ENCODE measurements at places on chromosomes 5 and 9.

GRCh38 chr5:27217155-27217956 lies 179.0 kb upstream of the CDH9 start:
- DNase-seq = no peak

- DNase-seq = peak; percentile 70
Observed at GRCh38 chr5:65776441-65777141, 54.6 kb downstream of the NLN start.

GRCh38 chr9:75190762-75191161 lies 102.4 kb downstream of the OSTF1 start:
- no peak for DNase-seq

DNA sequence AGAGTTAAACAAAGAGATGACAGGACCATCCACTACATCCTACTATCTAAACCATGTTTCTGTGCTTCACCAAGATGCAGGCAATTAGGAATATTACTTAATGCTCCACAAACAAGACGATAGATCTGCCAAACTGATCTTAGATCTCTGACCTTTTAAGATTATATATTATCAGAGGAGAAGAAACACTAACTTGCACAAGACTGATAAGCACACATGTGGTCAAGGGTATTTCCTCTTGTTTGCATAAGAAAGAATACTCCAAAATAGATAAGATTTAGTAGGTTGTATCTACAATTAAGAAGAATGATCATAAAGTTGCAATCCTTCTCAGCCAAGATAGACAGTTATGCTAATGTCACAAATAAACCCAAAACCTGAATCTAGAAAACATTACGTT lies 601.0 kb upstream of the ACO1 start:
- no peak for DNase-seq

DNA sequence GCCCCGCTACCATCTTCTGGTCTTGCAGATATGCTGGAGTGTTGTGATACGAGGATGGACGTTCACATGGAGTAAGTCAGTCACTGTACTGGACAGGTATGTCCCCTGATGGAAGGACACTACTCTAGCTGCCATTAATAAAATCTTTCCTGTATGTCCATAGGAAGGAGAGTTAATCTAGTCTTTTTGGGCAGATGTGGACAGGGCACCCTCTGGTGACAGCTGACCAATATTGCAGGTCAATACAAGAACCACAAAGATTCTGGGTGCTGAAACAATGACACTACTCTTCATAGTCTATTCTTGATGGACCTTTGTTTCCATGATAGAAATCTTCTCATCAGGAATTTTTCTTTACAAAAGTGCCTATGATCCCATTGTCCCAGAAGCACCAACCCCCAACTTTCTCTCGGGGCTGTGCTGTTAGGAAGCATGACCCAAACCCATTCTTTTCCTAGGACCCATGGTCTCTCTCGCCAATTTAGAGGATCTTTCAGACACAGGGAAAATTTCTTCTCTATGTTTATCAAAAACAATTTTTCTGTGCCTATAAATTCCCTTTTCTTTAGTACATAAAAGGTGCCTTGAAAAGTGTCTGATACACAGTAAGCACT lies 376.9 kb downstream of the DTWD2 start:
- DNase-seq = peak; percentile 17

DNA sequence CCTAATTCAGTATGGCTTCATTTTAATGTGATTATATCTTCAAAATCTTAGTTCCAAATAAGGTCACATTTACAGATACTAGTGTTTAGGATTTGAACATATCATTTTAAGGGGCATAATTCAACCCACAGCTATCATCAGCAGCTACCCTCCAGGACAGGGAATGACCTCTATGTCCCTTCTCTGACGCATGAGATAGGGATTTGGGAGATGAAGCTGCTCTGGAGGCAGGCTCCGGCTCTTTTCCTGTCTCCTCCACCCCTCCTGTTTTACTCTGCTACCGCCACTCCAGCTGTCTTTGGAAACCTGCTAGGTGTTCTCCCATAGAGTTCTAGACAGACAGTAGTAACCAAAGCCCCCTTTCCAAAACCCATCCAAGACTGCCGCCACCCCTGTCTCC lies 119.2 kb downstream of the CARTPT start:
- no peak for DNase-seq

- peak; percentile 34 for DNase-seq
Observed at GRCh38 chr5:16544607-16545374, 72.0 kb downstream of the RETREG1 start.

DNA sequence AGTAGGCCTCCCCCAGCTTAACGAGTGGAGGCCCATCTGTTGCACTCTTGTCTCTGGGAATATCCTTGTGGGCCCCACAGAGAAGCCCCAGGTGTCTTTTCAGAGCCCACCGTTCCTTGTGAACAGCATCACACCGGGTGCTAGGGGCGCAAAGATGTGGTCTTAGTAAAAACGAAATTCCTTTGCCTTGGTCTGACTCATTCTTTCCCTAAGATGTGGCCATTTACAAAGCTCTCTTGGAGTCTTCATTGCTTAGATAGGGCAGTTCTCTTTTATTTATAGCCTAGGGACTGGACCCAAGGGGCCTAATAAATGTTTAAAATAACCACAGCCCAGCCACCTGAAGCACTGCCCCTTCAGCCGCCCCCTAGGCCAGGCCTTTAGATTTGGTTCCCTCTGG lies 52.8 kb upstream of the RPL26L1 start:
- peak; percentile 80 for DNase-seq

DNA sequence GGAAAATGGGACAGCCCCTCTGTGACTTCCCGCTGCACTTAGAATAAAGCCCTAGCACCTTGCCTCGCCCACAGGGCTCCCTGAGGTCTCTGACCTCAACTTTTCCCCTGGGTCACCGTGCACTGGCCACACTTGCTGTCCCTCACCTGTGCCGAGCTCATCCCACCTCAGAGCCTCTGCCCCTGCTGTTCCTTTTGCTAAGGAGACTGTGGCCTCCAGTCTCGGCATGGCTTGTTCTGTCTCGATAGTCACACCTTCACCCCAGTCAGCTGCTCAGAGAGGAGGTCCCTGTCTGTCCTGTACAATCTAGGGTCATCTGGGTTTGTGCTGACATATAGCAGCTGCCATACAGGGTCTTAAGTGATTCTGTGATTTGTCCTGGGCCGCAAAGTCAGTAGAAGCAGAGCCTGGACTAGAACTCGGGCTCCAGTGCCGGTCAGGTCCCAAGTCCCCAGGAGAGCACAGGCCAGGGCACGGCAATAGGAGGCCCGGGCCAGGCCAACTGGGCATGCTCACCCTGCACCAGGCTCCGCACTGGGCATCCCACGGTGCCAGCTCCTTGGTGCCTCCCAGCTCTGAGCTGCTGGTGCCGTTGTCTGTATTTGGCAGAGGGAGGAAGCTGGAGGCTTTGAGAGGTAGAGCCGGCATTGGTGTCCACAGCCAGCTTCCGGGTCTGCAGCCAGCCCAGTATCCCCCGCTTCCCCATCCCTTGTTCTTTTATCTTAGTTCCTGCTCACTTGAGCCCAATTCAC lies 35.2 kb downstream of the NCS1 start:
- DNase-seq = no peak

- DNase-seq = peak; percentile 88
Observed at GRCh38 chr5:176614805-176615478, 5.0 kb upstream of the GPRIN1 start.

DNA sequence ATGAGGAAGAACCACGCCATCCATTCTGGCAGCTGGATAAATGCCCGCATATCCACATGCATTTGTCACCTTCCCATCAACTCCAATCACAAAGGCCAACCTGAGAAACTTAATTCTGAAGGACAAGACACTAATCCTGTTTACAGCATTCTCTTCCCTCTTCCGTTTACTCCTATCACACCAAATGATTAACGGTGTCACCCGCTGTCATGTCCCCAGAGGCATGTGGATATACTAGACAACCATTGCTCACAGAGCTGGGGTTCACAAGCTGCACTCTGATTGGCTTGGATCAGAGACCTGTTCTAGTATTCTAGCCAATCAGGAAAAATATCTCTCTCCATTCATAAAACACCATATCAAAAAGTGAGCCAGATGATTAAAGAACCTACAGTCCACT lies 3.6 kb downstream of the MACROH2A1 start:
- no peak for DNase-seq

DNA sequence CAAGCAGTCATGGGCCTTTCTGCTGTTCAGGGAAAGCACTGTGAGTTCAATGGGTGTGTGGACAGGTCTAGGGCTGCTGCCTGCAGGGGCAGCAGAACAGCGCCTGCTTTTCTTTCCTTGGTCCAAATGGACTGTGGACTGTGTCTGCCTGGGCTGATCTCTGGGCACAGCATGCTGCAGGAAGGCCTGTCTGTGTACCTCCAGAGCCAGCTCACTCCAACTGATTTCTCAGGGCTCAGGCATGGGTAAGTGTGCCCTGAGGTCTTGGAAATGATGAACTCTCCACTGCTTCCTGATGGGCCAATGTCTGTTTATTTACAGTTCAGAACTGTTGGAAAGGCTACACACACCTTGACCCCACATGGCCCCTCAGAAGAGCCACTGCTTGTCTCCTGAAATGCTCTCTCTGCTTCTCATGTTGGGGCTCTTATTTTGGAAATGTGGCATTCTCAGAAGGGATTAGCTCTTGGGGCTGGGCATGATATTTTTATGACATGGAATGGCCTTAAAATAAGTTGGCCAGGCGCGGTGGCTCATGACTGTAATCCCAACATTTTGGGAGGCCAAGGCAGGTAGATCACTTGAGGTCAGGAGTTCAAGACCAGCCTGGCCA lies 27.0 kb downstream of the SLC22A4 start:
- no peak for DNase-seq

GRCh38 chr5:178529080-178529479 lies 61.1 kb downstream of the COL23A1 start:
- no peak for DNase-seq

- no peak for DNase-seq
Observed at GRCh38 chr5:149694007-149694406, 36.1 kb upstream of the PPARGC1B start.

GRCh38 chr9:35749515-35750255 lies 598 bp downstream of the RGP1 start:
- DNase-seq = no peak

DNA sequence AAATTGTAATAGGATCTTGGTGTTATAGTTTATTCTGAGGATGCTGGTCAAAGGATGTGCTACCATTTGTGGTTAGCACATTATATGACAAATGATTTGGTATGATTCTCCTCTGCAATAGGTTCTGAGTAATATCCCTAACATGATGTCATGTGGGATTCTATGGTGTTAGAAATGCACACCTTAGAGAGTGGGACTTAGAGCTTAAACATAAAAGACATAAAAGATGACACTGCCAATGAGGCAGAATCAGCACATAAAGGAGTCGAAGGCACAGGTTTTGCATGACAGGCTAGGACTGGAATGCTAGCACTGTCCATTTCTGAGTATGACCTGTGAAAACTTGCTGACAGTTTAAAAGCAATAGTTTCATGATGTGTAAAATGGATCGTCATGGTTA lies 100.4 kb downstream of the OSTF1 start:
- DNase-seq = no peak

- DNase-seq = peak; percentile 18
Observed at GRCh38 chr9:123642291-123643278, 286.6 kb downstream of the CRB2 start.

GRCh38 chr5:143642791-143643190 lies 169.2 kb upstream of the HMHB1 start:
- peak; percentile 36 for DNase-seq

DNA sequence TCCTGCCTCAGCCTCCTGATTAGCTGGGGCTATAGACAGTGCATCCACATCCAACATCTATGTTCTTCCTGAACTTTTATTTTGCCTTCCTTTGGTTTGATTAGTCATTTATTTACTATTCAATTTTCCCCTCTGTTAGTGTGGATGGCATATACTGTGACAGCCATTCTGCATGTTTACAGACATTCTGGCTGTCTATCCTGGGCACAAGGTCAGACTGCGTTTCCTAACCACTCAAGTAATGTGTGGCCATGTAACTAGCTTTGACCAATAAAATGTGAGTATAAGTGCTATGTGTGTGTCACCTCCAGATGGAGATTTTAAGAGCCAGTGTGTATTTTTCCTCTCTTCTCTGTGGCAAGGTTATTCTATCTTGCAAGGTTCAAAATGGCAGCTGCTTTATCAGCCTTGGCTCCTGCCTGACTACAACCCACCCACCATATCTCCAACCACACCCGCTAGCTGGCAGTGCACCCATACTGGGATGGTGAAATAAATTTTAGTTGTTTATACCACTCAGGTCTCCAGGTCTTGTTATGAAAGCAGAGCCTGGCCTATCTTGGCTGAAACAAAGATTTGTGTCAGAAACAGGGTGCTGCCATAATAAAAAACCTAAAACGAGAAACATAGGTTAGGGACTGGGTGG lies 32.2 kb downstream of the PDE6A start:
- DNase-seq = no peak

DNA sequence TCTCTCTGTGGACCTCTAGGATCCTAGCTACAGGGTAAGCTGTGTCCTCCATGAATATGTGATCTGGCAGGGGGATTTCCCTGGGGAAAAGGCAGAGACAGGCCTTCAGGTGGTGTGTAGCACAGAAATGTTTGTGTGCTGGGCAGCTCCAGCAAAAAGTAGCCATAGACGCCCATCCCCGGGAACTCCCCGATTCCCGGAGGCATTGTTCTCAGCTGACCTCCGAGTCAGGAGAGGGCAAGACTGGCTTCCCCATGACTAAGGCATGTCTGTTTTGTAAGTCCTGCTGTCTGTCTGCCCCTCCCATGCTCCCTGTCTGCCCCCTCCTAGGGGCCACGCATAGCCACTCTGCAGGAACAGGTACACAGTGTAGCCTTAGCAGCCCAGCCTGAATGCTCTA lies 834.5 kb downstream of the PTPRD start:
- DNase-seq = no peak

GRCh38 chr9:37053684-37054362 lies 19.8 kb upstream of the PAX5 start:
- no peak for DNase-seq

DNA sequence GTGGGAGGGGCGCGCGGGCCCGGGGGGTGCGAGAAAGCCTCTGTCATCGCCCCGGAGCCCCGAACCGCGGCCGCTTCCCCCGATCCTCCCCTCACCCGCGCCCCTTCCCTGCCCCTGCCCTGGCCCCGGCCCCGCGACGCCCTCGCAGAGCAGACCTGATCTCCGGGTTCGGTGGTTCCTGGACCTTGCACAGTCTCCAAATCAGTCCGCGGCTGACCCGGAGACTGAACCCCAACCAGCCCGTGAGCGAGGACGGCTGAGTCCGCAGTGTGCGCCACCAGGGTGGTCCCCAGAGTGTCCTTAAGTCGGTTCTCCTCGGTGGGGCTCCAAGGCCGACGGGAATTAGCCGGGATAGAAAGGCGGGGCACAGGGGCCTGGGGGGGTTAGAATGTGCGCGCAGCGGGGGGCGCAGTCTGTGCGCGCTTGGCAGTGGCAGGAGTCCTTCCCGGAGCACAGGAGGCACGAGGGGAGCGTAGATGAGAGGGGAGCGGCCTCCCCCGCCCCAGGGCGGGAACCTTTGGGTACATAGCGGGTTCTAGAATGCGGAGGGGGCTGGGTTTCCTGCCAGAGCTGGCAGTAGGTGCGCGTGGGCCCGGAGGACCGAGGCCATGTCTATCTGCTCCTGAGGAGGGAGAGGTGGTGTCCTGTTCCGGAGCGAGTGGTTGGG lies 779 bp downstream of the PKN3 start:
- DNase-seq = no peak

GRCh38 chr9:108297073-108297472 lies 558.7 kb downstream of the ACTL7B start:
- peak; percentile 73 for DNase-seq
